ENCODE measurements at places on chromosomes 6 and 20.

DNA sequence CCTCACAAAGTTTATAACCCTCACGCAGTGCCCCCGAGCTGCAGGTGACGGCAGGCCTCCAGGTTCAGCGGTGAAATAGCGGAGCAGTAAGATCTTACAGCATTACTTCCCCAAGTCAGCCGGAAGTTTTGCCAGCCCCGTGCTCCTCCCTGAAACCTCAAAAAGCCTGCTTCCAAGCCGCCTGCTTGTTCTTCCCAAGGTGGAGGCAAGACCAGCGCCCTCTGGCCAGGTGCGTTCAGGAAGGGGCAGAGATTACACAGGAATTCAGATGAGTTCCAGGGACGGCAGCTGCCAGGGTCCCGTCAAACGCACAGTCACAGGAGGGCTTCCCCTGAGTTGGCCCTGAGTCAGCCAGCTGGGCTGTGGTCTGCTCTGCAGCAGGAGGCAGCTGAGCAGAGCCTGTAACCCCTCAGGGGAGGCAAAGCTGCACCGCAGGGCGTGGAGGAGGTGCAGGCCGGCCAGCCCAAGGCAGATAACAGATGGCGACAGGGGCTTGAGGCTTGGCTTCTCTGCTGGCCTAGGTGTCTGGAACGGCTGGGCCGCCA is 124.1 kb upstream of the RPS6KA2 start:
- peak; percentile 10 for DNase-seq

- DNase-seq = no peak
Measured at GRCh38 chr6:12593771-12594529, 122.6 kb upstream of the PHACTR1 start.

DNA sequence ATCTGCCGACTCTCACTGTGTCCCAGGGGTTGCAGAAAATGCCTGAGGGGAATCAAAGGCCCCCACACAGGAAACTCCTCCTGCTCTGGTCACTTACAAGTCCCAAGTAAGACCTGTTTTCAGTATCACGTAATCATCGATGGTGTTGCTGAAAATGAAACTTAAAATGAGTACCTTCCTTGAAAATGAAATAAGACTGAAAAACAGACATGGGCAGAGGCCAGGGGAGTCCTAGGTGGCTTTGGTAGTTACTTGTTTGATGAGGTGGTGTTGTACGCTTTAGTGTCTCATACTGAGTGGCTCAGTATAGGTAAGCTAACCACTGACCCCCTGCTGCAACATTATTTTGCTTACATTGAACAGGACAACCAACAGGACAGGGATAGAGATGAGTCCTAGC is 43.0 kb upstream of the SYNCRIP start:
- no peak for DNase-seq

GRCh38 chr20:21230220-21230619 is 72.9 kb upstream of the XRN2 start:
- no peak for DNase-seq

- DNase-seq = no peak
Measured at GRCh38 chr6:13827032-13827431, 12.7 kb upstream of the MCUR1 start.

DNA sequence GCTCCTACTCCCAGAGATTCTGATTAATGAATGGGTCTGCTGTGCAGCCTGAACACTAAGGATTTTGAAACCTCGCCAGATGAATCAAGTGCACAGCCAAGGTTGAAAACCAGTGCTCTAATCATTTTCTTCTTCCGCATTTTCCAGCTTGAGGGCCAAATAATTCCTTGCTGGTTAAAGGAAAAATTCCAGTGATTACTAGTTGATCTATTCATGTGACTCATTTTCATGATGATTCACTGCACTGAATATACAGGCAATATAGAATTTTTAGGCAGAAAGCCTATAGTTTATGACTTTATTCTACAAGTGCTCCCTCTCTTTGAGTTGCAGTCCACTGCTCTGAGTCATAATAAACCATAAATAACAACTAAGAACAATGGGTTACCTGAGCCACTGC is 80.6 kb upstream of the PROKR2 start:
- no peak for DNase-seq

GRCh38 chr6:33314515-33314942 is 651 bp upstream of the TAPBP start:
- DNase-seq = peak; percentile 56

DNA sequence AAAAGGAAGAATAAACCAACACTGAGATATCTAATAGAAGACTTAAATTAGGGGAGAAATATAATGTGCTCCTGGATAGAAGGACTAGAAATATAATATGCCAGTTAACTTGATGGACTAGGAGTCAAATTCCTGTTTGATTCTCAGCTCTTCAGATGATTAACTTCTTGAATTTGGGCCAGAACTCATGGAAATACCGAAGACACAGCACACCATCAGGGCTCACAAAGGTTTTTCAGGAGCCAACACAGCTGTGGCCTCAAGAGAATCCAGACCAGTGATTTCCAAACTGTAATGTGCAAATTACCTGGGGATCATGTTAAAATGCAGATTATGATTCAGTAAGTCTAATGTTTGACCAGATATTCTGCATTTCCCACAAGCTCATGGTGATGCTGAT is 33.8 kb upstream of the LRRC1 start:
- no peak for DNase-seq

DNA sequence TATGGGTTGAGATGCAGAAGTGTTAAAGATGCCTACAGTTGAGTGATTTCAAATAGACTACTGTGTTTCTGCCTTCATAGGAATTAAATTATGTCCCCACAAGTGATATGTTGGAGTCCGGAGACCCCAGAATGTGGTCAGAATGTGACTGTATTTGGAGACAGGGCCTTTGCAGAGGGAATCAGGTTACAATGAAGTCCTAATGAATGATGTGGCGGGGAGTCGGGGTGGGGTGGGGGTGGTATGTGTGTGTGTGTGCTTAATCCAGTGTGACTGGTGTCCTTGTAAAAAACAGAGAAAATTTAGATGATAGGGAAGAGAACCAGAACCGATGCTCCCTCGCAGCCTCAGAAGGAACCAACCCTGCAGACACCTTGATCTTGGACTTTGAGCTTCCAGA is 448.2 kb downstream of the QKI start:
- DNase-seq = no peak

- DNase-seq = no peak
Measured at GRCh38 chr6:136549300-136550044, 750 bp downstream of the MAP7 start.

DNA sequence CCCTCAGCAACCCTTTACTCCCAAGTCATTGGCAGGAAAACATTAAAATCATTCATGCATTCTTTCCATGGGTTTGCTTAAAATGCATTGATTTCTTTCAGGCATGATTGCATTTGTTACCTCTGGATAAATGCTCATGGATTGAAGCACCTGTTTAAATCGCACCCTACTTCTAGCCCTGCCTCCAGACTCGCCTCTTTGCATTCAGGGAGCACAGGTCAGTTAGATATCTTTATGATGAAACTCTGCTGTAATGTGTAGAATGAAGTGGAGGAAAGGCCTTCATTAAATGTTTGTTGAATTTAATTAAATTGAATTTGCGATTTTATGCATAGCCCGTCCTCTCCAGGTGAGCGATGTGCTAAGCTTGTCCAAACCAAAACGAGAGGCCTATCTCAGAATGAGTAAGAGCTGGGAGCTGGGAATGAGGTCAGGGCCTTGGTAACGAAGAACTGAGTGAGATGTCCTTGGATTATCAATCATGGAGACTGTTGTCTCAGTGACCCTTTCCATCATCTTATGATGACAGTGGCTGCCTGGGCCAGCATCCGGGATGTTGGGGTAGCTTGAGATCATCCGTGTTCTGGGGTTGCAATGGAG is 210.1 kb downstream of the SYNDIG1 start:
- no peak for DNase-seq

GRCh38 chr6:100693249-100693927 is 187.7 kb downstream of the ASCC3 start:
- no peak for DNase-seq

DNA sequence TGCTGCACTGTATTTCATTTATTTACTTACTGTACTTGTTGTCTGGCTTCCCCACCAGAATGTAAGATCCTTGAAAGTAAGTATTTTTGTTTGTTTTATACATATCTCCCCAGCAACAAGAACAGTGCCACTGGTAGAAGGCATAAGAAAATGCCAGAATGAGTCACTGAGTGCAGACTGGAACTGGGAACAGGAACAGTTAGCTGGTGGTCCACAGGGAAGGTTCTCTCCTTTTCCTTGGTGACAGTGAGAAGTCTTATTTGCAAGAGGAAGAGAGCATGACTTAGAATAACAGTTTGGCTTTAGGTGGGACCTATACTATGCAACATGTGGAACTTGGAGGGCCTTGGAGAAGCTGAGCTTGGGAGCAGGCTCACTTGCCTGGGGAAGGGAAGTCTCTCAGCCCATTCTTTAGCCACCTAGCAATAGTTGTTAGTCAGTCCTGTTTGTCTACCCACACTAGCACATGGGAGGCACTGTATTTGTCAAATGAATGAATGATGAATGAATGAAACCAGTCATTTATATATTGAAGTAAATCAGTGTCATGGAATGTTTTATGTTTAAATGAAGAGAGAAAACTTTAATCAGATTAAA is 203.5 kb downstream of the KCNQ5 start:
- DNase-seq = no peak

DNA sequence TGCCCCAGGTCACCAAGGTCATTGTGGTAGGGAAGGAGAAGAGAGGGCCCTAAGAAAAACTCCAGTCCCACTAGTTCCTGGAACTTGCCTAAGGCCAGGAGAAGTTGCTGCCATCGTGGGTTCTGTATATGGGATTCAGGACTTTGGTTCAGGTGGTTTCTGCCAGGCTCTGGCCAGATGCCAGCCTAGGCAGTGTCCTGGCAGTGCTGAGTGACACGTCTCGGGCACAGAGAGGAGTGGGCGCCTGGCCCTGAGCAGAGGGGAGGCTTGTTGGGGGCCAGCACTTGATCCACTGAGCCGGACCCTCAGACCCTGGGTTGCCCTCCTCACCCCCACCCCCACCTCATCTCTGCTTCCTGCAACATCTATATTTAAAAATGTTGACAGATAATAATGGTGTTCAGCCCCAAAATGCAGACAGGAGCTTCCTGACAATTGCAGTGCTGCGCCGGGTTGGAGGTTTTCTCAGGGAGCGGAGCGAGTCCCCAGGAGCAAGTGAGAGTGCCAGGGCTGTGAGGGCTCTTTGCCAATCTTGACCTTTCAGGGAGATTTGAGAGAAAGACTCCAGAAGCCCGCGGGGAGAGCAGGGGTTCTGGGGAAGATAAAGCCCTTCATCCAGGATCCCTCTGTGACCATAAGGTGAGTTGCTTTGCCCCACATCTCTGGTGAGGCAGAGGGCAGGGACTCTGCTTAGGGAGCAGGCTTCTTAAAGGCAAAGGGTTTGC is 71.9 kb downstream of the PHACTR3 start:
- DNase-seq = no peak

DNA sequence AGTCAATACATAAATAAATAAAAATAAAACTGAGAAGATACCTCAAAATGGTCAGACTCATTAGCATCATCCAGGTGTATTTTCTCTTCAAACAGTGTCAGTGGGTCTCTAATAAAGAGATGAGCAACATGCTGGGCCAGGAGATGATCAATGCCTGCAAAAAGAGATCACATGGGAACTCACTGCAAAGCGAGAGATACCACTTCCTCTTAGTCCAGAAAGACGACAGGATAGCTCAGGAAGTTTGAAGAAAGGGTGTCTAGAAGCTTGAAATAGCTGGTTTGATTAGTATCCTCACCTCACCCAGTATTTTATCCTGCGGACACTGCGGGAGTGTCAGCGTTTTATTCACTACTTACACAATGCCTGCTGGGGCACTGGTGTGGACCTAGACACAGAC is 38.0 kb downstream of the GCLC start:
- DNase-seq = no peak

- no peak for DNase-seq
Measured at GRCh38 chr20:31712564-31713311, 9.9 kb downstream of the BCL2L1 start.
